ENCODE measurements at places on chromosomes 13 and 19.
A peak's percentile ranks its signal among the peaks of the same experiment; 100 is the strongest.

GRCh38 chr13:25871389-25872125 lies 180.3 kb downstream of the SHISA2 start:
- DNase-seq: no peak

DNA sequence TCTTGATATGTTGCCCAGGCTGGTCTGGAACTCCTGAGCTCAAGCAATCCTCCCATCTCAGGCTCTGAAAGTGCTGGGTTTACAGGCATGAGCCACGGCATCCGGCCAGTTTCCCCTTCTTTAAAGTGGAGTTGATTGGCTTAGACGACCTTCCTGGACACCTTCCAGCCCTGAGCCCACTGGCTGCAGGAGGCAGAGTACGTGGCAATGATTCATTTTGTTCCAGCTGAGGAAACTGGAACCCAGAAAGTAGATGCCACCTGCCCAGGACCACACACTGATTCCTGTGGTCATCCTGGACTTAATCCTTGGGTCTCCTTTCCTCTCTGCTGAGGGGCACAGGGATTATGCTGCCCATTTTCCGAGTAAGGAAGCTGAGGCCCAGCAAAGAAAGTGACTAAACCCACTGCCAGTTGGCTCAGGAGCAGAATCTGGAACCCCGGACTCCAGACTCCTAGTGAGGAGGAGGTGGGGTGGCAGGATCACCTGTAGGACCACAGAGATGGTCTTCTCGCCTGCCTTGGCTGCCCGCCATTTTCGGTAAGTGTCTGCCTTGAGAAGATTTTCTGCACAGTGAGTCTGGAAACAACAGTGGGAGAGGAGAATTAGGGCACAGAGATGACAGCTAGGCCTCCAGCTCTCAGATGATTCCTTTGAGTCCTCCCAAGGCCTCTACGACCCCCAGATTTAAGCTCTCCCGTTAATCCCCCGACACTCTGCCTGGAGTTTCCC lies 737 bp downstream of the XRCC1 start:
- peak; percentile 38 for DNase-seq

- DNase-seq: no peak
These were observed 1286.4 kb downstream of the PCDH9 start for GRCh38 chr13:65943708-65944107.

DNA sequence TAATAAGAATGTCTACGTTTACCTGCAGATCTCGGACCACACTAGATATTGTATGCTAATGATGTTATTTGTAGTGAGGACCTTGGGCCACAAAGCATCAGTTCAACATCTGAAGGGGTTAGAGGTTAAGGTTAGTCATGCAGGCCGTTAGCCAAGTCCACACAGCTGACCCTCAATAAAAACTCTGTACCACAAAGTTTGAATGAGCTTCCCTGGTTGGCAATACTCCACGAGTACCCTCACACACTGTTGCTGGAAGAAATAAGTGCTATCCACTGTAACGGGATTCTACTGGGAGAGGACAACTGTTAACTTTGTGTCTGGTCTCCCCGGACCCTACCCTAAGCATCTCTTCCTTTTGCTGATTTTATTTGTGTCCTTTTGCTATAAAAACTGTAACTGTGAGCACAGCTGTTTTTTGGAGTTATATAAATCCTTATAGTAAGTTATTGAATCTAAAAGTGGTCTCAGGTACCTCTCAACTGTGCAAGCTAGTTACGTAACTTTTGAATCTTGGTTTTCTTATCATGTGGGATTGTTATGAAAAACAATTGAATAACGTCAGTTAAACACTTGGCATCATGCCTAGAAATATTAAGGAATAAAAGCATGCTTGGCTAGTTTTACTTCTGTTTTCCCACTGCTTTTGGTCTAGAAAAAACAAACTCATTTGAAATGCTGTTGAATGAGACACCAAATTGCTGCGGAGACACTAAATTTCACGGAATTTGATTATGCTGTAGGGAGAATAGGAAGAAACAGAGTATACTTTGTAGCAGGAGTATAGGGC lies 181.5 kb downstream of the DNAJC3 start:
- no peak for DNase-seq

GRCh38 chr13:110116072-110116487 lies 190.9 kb downstream of the COL4A1 start:
- peak; percentile 86 for DNase-seq

DNA sequence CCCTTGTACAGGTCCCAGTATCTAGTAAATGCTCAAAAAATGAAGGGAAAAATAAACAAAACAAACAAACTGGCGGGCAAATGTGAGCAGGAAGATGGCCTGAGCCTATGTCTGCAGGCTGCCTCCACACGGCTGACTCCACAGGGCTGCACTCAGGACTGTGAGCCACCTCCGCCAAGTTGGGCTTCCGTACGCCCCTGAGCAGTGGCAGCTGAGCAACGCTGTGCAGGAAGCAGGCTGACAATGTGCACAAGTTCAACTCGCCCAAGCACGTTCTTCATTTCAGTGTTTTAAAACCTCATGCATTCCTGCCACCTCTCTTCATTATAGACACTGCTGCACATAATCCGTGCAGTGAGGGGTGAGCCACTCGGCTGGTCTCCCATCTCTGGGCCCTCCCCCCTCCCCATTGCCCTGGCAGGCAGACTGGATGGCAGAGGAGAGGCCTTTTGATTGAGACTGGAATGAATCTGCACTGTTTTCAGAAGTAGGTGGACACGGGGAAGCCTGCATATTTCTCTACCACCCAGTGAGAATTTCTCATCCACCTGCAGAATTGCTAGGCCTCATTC lies 915.3 kb downstream of the UQCRFS1 start:
- no peak for DNase-seq

GRCh38 chr13:32150794-32151193 lies 119.2 kb downstream of the FRY start:
- no peak for DNase-seq

DNA sequence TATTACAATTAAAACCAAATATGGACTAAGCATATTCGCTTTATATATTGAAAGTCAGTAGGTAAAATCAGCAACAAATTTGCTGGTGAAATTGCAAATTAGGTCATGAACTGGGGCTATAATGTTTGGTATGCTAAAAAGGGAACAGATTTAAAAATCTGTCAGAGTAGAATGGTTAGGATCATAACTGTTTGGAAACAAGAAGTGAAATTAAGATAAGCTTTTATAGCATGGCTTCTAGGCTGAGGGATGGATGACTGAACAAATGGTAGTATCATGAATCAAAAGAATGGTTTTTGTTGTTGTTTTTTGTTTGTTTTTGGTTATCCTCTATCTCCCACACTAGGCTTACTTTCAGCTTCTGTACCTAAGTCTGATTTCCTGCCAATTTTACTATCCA lies 1090.4 kb downstream of the PCDH9 start:
- no peak for DNase-seq

DNA sequence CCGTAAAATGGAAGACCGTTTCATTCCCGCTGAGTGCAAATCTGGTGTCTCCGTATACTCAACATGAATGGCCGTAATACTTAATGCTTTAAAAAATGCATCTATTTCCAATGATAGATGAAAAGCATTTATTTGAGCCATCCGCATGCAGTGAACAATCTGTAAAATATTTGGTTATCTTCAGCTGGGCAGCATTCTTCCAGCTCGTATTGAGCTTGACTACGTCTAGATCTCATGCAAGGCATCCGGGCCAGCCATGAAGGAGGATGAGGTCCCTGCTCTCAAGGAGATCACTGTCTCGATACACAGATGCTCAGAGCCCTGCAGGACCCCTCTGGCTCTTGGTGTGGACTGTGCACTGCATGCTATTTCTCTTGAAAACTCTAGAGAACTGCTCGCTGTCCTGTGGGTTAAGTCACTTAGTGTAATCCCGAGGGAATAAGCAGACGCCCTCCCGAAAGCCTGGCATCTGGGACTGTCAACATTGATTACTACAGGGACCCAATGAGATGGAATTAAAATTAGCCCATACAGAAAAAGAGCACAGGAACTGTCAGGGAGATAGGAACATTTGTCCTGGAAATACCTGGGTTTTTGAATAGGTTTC lies 112.4 kb upstream of the RNF113B start:
- no peak for DNase-seq

DNA sequence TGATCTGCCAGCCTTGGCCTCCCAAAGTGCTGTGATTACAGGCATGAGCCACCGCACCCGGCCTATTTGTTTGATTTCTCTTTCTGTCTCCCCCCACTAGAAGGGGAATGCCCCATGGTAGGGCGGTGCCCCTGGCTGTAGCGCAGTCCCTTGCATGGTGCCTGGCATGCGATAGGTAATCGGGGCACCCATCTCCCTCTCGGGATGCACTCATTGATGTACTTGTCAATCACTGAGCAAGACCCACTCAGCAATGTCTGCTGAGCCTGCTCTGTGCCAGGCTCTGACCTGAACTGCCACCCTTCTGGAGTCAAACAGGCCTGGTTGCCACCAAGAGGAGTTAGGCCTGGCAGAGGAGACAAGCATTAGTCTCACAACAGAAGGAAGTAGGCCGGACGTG lies 19.8 kb downstream of the DNM2 start:
- no peak for DNase-seq

Measured in neural progenitor cell (in vitro differentiated cells).